ENCODE measurements at places on chromosomes 5 and 9.
A peak's percentile ranks its signal among the peaks of the same experiment; 100 is the strongest.

DNA sequence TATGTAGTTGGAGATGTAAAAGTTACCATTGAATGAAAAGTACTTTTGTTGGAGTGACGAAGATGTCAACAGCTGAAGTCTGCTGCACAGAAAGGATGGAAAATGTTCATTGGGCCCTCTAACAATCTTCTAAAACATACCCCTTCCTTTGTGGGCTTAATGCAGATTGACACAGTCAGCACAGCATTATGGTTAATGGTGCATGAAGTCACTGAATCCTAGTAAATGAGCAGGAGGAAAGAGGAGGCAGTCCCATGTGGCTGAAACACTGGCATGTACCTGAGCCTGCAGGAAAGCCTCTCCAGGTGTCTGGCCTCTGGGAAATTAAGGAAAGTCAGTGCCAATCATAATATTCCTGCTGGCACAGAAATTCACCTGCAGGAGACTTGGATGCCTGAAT, 153.8 kb downstream of the ARL15 start:
- no peak for DNase-seq

DNA sequence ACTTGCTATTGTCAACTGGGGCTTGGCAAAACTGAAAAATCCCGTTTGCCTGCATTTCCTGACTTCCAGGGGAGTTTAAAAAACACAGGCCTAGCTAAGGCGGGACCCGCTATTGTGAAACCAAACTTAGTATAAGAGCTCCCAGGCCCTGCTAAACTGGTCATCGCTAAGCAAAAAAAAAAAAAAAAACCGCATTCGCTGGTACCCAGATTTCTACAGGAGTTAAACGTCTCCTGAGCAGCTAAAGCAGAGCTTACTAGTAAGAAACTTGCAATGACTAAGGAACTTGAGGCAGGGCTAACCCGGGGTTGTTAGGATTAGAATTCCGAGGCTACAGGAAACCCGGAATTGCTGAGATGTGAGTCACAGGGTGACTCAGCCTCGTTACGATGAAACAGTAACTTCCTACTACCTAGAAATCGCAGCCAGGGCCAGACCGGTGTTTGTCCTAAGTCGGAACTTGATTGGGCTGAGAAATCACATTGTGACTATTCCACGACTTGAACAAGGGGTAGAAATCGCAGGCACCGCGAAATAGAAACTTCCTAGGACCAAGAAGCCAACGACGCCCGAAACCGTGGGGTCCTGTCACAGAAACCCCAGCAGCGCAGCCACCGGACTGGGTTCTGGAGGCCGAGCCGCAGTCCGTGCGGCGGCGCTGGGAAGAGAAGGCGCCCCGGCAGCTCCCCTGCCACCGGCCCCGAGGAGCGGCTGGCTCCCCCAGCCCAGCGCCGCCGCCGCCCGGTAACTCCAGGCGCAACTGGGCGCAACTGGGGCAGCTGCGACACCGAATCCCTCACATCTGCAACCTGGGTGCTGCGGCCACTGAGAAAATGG, 89.4 kb downstream of the ANXA2R start:
- DNase-seq = peak; percentile 89

- DNase-seq = no peak
Measured at GRCh38 chr5:171657473-171657872, 128.1 kb upstream of the SMIM23 start.

- DNase-seq = no peak
Measured at GRCh38 chr5:11642438-11642837, 261.8 kb downstream of the CTNND2 start.

DNA sequence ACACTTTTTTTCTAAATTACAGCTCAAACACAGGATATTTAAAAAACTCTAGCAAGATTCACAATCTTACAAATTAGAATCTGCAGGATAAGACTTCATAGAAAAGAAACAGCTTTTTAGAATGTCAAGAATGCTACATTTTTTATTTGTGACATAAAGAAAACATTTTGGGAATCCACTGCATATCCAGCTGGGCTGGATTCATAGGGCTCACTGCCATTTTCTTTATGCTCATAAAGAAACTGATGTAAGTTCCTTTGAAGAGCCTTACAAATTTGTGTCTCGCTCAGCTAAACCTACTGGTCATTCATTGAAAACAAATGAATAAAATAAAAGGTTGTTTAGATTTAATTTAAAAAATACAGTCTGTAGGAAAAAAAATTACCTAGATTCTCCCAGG, 332.3 kb downstream of the TRPM3 start:
- no peak for DNase-seq

DNA sequence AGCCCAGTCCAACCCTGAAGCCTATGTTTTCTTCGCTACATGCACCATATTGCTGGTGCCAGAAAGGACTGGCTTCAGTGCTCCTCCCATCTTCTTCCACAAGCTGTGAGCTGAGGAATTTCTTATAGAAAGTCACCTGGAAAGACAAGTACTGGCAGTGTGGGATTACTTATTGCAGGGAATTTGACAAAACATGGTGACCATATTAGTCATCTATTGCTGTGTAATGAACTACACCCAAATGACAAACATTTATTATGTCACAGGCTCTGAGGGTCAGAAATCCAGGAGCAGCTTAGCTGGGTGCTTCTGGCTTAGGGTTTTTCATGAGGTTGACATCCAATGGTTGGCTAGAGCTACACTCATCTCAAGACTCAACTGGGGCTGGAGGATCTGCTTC, 75.5 kb downstream of the ENTREP1 start:
- no peak for DNase-seq

DNA sequence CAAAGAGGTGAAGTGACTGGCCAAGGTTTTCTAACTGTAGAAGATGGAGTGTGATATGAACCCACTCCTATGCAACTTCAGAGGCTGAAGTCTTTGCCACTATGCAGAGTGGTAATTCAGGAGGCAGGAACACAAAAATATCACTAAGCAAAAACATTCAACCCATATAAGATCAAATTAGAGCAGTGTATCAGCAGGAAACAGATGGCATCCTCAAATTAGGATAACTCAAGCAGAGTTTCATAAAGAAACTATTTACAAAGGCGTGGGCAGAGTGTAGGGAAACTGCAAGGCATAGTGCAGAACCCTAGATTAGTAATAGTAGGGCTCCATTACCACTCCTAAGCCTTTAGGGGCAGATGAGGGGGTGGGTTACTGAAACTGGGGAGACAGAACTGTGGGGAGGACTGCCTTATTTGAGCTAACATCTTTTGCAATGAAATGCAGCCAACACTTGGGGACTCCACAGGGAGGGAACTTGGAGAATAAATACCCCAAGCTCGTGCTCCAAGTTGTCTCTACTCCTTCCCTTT, 72.2 kb downstream of the PTTG1 start:
- no peak for DNase-seq

DNA sequence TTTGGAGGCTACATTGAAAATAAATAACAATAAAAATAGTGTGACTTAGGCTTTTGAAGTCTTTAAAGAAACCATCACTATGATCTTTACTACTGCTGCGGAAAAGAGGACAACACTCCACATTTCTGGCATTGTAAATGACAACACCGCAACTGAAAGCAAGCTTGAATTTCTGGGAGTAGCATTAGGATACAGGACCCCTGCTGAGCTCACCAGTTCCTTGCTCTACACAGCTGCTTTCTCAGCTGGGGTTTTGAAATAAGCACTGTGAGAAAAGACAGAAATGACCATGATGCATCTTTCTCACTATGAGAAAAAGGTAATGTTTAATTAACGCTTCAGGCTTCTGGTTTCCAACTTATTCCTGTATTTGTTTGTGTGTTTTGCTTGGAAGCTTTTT, 168.0 kb downstream of the TAF11L14 start:
- DNase-seq = no peak

- no peak for DNase-seq
Measured at GRCh38 chr5:140664030-140664358, 710 bp upstream of the WDR55 start.

GRCh38 chr5:172868436-172868923, 34.4 kb downstream of the ERGIC1 start:
- peak; percentile 35 for DNase-seq

- no peak for DNase-seq
Measured at GRCh38 chr9:73154722-73155121, 3.1 kb downstream of the ANXA1 start.

GRCh38 chr5:136729901-136730355, 364.6 kb upstream of the TRPC7 start:
- DNase-seq = no peak

- DNase-seq = no peak
Measured at GRCh38 chr5:14909369-14909768, 37.8 kb upstream of the ANKH start.

GRCh38 chr9:117916291-117916690, 212.1 kb downstream of the TLR4 start:
- no peak for DNase-seq

DNA sequence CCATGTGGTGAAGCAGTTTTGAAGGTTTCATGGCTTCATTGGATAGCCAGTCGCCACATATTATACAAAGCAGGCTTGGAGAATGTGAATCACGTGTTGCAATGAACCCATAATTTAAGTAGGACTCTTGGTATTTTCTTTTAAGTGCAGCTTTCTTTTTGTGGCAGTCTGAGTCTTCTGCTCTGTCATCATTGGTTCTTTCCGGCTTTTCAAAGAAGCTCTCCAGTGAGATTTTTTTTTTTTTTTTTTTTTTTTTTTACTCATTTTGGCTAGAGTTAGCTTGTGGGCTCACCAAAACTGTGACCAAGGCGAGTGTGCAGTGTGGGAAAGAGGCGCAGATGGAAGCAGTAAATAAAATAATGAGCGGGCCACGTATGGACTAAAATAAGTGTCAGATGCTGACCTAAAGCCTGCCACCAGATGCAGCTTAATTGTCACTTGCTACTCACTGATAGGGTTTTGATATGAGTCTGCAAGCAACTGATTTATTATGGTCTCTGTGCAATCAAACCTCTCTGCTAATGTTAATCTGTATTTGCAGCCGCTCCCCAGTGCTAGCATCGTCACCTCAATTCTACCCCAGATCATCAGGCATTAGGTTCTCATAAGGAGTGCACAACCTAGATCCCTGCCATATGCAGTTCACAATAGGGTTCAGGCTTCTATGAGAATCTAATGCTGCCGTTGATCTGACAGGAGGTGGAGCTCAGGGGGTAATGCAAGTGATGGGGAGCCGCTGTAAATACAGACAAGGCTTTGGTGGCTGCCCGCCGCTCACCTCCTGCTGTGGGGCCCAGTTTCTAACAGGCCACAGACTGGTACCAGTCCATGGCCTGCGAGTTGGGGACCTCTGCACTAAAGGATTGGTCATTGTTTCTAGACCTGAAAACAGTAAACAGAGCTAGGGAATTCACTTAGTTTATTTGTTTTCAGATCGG, 45.5 kb upstream of the LARP1 start:
- DNase-seq = no peak

DNA sequence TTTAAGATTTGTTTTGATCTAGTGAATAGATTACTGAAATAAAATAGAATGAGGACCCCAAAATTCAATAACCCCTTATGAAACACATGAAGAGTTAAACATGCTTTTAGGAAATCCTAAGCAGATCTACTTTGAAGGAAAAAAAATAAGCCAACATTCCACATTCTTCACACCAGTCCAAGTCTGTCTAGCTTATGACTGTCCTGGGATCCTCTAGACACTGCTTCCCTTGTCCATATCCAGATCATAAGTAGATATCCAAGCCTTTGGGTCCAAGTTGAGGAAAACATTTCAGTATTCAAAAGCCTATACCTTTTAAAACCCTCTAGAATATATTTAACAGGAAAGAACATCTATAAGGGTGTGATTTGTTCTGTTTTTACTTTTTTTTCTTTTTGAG, 58.8 kb upstream of the MINAR2 start:
- no peak for DNase-seq
